Hippocampal formation (tissue), 2 donors: ENCODE measurements at places on chromosomes 2 and 18.

GRCh38 chr2:233919938-233920337, 2.8 kb downstream of the TRPM8 start:
- DNase-seq = no peak

DNA sequence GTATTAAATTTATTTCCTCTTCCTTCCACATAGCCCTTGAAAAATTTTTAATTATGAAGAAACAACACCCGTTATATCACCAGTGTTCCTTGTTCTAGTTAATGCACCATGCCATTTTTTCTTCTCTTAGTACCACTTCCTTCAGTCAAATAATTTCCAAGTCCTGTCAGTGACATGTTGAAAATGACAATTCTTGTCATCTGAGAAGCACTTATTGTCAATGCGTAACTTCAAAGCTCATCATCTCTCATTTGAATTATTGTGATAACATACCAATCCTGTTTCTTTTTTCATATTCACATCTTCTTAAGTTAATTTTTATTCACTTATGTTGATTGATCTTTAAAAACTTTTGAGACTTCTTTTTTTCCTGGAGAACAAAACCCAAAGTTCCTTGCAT, 320.4 kb downstream of the ASXL3 start:
- DNase-seq = no peak

DNA sequence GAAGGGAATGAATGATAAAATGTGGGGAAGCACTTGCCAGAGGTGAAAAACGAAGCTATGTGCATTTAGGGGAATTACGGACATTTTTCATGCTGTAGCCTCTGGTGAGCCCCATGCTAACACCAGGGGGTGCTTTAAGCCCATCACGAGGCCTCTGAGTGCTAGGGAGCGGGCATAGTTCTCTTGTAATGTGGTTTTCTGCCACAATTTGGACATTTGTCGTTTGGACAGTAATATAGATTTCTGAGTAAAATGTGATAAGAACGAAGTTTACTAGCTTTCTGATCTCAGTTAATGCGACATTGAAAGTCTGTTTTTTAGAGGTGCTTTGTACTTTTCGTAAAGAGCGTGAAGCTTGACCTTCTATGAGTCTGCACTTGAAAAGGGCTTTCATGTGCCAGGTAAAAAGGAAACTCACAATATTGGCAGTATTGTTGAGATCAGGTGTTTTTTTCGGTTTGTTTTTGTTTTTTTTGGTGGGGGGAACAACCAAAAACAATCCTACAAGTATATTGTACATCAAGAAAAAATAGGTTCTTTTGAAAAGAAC, 50.6 kb downstream of the TRAF3IP1 start:
- peak; percentile 18 for DNase-seq

DNA sequence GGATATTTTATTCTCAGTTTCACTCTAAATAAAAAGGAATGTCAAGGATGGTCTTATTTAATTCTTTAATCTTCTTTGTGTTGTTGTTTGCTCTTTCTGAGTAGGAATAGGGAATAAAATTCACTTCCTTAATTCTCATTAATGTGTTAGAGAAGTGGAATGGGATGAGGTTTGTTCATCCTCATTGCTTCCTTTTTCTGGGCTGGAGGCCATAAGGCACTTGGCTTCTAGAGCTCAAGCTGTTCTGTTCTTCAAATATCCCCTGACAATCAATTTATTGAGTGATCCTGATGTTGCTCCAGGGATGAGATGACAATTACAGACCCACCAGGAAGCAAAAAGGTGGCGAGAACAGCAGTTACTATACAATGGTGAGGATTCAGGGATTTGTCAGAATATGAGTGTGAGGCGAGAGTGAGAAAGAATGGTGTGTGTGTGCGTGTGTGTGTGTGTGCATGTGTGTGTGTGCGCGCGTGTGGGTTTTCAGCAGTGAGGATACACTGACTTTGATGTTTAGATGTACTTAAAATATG, 557.6 kb upstream of the FANCL start:
- no peak for DNase-seq

GRCh38 chr2:18426174-18426573, 134.3 kb downstream of the RDH14 start:
- no peak for DNase-seq

DNA sequence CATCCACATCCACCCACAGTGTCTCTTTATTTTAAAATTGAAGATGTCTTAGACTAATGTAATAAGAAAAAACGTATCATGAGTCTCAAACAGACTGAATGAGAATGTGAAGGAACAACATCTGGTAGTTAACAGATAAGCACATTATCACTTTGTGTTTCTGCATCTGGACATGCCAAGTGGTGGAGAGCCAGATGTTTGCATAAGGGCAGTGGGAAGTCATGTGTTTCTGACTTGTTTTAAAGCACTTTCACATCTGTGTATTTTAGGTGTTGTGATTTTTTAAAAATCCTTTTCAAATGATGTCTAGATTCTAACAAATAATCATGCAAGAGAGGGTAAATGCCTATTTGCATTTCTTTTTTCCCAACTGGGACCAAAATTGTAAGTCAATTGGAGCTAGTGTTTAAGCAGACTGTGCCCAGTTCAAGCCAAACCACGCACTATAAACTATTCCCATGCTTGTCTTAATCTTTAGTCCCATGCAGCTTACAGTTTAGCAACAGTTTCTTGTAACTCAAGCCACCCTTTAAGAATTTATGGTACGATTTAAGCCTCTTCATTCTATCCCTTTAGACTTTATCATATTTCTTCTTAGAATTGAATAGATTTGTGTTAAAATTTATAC, 272.7 kb upstream of the DOK6 start:
- DNase-seq = no peak

DNA sequence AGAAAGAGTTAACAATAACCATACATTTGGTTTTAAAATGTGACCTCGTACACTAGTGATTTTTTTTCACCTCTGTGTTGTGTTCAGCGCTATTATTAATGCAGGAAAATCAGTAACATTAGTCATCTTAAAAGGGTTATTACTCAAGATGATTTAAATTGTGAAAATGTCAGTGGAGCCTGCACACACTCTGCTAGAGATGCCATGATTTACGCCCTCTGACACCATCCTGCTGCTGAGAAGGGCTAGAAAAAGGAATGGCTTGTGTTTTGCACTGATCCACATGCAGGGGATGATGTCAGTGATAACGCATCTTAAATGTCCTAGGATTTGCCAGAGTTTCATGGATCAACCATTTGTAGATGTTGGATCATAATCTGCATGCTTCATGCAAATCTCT, 121.3 kb upstream of the BOD1L2 start:
- no peak for DNase-seq

DNA sequence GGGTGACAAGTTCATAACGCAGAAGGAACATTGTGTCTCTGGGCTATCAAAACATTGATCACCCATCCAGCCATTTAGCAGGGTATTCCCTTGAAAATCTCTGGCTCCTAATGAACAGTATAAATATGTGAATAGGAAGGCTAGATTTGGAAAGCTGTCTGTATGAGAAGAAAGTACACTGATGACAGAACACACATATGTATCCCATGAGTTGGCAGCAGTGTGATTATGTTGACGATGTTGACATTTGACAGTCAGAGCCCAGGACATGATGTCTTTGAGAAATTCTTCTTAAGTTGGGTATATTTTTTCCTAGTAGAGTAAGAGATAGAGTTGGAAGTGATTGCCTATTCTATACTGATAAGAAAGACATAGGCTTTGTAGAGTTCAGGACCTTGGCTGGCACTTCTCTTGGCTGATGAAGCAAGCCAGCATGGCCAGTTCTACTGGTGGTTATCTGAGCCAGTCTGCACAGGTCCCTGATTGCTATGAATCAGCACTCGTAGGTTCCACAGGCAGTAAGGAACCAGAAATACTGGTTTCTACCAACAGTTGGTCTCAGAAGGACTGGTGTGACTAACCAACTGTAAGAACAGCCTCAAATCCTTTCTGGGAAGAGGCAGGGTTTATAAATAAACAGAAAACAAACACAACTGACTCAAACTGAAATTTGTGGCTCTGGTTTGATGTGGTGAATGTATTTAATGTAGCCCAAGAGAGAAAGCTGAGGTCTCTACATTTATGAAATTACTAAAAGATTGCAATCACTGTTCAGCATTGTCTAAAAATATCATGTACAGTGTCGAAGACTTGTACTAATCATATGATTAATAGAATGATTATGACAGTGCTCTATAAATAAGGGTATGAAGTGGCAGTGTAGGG, 43.9 kb upstream of the RAPH1 start:
- no peak for DNase-seq

GRCh38 chr2:67854103-67854743, 208.6 kb downstream of the C1D start:
- no peak for DNase-seq

- DNase-seq = no peak
Observed at GRCh38 chr2:140344838-140345237, 1564.6 kb upstream of the NXPH2 start.

- DNase-seq = no peak
Observed at GRCh38 chr2:59824314-59824713, 729.1 kb downstream of the BCL11A start.

DNA sequence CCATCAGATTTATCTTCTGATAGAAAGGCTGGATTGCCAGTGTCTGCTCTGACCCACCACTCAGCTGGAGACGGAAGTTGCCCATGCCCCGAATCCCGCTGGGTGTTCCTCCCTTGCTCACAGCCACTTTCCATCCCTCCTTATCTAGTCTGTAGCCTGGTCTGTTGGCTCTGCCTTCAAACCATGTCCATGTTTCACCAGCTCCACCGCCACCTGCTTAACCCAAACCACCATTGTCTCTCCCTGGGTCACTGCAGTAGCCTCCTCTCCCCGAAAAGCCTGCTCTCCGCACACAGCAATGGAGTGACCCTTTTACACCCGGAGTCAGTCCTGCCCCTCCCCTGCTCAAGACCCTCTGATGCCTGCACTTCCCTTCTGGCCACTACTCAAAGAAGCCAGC, 60.4 kb downstream of the GLI2 start:
- no peak for DNase-seq

- no peak for DNase-seq
Observed at GRCh38 chr2:88857951-88858411, 166.5 kb downstream of the RPIA start.

- no peak for DNase-seq
Observed at GRCh38 chr2:196380098-196380497, 208.7 kb upstream of the STK17B start.
